ENCODE measurements at places on chromosomes 11 and 22.
A peak's percentile ranks its signal among the peaks of the same experiment; 100 is the strongest.

DNA sequence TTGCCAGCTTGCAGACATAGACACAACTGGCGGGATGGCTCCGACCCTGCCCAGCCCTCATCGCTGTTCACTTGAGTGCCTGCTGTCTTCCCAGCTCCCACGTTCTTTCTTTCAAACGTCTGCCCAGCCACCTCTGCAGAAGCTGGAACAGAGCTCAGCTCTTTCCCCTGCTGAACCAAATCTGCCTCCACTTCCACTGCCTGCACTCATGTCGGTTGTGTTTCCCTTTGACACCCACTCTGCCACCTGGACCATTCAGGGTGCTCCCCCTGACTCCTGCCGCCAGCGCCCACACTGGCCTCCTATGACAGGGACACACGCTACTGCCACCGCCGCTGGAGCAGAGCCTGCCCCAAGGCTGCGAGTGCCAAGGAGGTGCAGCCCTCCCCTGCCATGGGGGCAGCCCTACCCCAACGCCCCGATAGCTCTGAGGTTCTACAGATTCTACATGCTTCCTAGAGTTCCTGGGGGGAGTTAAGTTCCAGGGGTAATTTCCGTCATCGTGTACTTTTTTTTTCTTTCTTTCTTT lies 37.9 kb downstream of the TST start:
- DNase-seq: no peak

DNA sequence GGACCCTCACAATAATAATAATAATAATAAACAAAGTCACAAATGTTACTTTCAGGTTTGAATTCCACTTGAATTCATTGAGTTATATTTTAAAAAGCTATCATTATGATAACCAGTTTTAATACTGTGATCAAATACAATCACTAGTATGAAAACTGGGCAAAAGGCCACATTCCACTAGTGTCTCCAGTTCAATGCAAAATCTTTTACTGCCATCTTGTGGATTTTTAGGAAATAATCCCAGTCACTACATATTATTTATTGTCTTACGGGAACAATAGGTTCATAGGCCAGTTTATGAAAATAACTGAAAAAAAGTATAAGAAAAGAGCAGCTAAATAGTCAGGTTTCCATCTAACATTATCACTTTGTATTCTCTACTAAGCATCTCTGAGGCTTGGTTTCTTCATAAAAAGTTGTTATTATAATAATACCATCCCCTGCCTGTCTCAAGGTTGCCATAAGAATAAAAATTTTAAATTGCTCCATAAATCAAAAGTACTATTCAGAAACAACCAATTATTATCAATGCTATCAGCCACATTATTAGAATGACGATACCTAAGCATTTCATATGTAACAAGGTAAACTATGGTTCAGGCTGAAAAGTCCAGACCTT lies 533.9 kb upstream of the CCDC90B start:
- DNase-seq: peak; percentile 20

DNA sequence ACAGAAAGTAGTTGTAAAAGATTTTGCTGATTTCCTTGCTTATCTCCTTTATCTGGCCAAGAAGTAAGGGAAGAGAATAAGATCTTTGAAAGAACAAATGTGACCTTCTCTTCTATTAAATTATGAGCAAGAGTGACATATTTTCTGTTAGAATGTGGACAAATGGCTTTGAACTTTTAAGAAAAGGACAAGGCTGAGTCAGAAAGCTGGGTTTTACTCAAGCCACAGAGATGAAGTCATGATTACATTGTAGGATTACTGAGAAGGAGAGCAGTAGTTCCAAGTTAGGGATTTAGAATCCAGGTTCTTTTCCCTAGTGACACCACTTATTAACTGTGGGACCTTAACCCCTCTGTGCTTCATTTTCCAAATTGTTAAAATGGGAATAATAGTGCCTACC lies 13.5 kb downstream of the CCDC90B start:
- DNase-seq: peak; percentile 42

GRCh38 chr11:88041679-88042078 lies 133.6 kb downstream of the RAB38 start:
- DNase-seq: no peak

GRCh38 chr11:68982134-68982533 lies 1.3 kb upstream of the MRGPRD start:
- DNase-seq: no peak

GRCh38 chr22:25563761-25564319 lies 635 bp upstream of the GRK3 start:
- no peak for DNase-seq

GRCh38 chr22:38724926-38725571 lies 19.3 kb downstream of the GTPBP1 start:
- DNase-seq: no peak

GRCh38 chr11:108571001-108571400 lies 22.6 kb downstream of the EXPH5 start:
- no peak for DNase-seq
